ENCODE measurements at places on chromosomes 6 and 20. TPM values are rescaled to one million over a fixed set of nuclear protein-coding genes. Genes with fewer than 3 reads are reported as not detected.

Gene DPPA5
- total RNA-seq, result not detected

Gene PRPH2
- total RNA-seq, result 0.91 TPM

DNA sequence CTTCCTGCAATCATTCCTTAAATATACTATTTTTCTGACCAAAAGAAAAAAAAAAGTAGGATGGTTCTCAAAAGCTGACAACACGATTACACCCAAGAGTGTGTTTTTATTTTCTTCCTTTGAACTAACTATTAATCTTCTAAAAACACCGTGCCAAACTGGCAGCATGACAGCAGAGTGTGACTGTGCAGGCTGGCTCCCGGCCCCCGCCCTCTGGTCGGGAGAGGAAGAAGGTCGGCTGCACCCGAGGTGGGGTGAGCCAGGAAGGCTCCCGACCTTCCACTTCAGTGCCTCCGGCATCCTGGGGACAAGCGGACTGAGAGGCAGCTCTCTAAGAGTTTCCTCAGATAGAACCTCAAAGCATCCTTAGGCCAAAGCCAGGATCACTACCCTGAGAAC is 29.2 kb downstream of the SLC22A23 start:
- DNase-seq, result no peak

DNA sequence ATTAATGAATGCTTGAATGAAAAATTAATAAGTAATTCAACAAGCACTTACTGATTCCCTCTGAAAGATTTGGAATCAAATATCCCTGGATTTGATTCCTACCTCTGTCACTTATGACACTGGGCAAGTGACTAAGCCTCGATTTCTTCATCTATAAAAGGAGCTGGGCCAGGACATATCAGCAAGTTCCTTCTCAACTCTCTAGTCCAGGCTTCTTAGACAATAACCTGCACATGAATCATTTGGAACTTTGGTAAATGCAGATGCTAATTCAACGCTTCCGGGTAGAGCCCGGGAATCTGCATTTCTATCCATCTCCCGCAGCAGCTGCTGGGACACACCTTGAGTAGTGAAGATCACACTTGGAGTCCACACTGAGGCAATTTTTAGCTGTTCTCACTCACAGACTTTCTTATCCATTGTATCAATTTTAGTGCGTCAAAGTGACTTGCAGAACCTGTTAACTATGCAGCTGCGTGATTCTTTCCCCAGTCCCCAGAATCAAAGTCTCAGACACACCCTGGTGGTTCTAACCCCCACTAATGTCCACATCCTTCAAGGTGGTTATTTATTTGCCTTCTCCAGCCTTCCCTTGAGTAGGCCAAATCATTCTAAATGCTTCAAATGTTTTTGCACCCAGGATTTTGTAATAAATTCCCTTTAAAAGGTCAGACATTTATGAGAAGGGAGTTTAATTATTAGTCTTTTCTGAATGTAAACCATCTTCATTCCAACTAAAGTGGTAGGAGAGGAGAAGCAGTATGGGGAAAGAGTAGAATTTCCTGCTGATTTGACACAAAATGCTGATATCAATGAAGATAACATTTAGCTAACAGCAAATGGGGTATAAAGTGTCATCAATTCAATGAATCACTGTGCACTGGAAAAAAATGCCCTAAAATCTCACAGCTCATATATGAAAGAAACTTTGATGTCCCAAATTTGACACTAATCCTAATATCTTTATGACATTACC is 26.0 kb upstream of the CCND3 start:
- peak; percentile 48 for DNase-seq

DNA sequence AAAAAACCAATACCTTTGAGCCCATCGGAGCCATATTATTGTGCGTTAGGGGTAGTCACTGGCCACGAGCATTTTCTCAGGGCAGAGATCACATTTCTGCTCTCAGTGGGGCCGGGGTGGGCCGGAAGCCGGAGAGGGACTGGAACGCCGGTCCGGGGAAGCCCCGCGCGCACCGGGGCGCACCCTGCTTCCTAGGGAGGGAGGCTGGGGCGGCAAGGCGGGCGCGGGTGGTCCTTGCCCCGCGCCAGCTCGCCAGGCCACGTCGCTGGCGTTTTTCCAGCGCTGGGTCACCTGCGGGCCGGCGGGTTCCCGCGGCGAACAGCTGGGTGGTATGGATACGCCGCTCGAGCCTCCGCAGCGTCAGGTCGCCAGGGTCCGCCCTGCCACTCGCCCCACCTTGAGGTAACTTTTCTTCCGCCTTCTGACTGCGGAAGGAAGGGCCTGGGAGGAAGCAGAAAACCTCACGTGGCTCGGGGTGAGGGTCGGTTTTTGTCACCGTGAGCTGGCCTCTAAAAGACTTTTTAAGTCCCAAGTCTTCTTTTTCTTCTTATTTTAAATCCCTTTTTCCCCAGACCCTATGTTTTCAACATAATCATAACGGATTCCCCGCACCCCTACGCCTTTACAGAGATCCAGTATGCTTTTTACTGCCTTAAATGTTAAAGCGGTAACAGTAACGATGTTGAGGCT is 2.7 kb upstream of the EEF1A1 start:
- DNase-seq, result peak; percentile 79

DNA sequence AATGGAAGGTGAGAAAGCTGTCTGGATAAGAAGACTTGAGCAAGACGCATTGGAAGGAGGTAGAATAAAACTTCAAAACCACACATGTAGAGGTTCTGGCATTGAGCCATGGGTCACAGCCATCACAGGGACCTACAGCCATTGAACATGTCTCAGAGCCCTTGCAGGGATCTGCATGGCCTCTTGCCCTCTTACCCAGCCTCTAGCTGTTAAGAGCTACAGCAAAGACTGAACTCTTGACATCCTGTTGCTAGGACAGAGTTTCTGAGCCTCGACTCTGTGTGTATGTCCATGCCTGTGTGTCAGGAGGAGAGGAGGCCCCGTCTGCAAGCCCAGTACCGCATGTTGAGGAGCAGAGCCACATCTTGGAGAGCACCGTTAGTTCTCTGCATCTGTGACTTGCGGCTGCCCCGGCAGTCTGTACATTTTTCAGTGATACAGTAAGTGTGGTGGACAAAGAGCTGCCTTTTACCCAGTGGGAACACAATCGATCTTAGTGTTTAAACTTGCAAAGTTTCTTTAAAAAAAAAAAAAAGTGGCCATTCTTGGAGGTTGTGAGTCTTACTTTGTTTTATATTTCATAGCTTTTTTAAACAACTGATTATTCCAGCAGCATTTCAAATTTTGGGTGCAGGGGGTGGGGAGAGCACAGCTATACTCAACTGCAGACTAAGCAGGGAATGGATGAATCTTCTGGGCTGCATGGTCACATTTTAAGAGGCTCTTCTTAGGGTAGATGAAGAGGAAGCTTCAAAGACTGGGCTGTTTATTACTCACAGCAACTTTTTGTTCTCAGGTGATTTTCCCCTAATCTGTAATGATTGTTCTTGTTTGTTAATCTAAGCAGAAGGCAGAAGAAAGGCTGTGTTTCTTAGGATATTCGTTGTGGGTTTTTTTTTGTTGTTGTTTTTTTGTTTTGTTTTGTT is 88.5 kb downstream of the TBC1D7 start:
- no peak for DNase-seq

Data from ureter (tissue), 1 donor.